ENCODE measurements at places on chromosomes 11 and 22.

DNA sequence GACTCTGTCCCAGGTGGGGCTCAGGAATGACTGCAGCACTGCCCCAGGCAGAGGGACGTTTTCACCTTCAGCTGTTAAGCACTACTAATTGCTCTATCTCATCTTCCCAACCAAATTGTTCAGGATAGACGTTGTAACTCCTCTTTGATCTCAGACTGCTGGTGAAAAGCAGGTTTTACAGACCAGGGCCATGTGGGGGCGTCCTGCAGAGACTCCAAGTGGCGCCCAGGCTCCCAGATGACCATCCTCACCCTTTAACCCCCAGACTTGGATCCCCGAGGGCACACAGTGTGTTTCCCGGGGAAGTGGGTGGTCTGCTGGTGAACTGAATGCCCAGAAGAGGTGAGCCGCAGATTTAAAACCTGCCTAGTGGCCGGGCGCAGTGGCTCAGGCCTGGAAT lies 23.9 kb downstream of the FADD start:
- DNase-seq: no peak

GRCh38 chr11:99015634-99016454 lies 4.9 kb upstream of the CNTN5 start:
- DNase-seq: no peak

DNA sequence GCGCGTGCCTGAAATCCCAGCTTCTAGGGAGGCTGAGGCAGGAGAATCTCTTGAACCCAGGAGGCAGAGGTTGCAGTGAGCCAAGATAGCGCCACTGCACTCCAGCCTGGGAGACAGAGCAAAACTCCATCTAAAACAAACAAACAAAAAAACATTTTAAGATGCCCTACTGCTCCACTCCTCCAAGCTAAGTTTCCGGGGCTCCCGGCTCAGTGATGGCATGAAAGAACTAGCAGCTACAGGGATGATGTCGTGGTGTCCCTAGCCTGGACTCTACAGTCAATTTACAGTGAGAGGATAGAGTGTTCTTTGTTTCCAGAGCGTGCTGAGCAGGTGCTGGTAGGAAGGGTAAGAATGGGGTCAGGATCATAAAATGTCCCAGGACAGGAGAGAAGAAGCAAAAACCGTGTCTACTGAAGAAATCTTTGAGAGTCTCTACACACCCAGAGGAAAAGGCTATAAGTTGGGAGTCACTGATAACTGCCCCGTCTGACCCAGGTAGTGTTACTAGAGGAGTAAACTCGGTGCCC lies 1.2 kb upstream of the ZBTB3 start:
- DNase-seq: no peak

- DNase-seq: no peak
Observed at GRCh38 chr11:103536335-103536722, 427.1 kb downstream of the DYNC2H1 start.

- no peak for DNase-seq
Observed at GRCh38 chr11:35267504-35267903, 128.5 kb downstream of the CD44 start.

- DNase-seq: no peak
Observed at GRCh38 chr11:87454241-87454640, 416.5 kb downstream of the TMEM135 start.

Measured in heart left ventricle (tissue), 16 donors.